ENCODE measurements at places on chromosomes 3 and 15.

DNA sequence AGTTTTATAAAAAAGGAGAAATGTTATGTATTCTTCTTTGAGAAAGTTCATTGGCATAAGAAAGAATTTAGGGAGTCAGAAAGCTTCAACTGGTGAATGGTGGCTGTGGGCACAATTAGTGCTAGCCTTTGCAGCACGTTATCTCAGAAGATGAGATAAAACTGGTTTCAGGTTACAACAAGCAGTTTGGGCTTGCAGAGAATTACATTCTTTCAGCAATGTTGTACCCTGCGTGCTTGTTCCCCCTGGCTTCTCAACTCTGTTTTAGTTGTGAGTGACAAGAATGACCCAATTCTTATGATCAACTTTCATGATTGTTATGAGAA, 31.6 kb upstream of the ACP3 start:
- no peak for DNase-seq

DNA sequence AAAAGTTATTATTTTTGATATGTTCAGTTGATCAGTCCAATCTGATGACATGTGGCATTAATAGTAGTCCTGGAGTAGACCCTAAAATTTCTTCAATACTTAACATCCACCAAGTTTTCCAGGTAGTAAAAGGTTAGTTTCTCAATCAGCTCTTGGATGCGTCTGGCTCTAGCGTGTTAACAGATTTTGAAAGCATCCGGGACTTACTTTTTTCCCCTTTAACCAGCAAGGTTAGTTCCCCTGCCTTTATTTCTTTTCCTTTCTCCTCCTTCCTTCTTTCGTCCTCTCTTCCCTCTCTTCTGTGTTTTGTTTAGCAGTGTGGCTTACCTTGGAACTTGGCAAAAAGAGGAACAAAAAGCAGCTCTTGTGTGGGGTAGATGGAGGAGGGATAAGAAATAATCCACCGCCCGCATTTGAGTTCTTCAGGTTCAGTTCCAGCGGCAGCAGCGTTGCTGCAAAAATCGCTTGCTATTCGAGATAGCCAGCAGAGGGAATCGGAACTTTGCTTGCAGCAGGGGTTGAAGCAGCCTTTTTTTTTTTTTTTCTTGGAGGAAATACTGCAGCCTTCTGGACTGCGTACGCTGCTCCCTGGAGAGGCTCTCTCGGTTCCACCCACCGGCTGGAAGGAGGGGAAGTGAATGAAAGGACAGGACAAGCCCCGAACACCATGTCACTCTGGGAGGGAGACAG, at the start of gene RBMS3:
RBMS3 (plus strand) TSS at position 668 of the 690 bp plus-strand sequence.
- DNase-seq = peak; percentile 86

DNA sequence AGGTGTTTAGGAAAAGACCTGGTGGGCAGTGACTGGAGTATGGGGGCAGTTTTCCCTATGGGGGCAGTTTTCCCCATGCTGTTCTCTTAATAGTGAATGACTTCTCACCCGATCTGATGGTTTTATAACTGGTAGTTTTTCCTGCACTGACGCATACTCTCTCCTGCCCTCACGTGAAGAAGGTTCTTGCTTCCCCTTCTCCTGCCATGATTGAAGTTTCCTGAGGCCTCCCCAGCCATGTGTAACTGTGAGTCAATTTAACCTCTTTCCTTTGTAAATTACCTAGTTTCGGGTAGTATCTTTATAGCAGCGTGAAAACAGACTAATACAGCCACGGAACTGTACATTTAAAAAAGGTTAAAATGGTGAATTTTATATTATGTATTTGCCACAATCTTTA, 25.0 kb upstream of the CHRNB4 start:
- DNase-seq = no peak

DNA sequence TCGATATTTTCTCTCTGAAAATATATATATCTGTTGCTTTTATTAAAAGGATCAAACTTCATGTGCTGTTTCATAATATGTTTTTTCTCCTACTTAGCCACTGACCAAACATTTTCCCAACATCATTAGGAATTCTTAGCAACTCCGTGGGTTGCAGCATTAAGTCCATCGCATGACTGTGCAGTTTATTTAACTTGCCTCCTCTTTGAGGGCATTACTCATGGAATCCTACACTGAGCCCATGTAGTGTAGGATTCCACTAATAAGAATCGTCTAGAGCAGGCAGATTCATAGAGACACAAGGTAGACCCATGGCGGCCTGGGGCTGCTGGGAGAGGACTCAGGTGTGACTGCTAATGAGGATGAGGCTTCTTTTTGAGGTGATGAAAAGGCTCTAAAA, 49.3 kb downstream of the CMTM6 start:
- DNase-seq = no peak

- no peak for DNase-seq
Observed at GRCh38 chr3:82942041-82942440, 1180.6 kb upstream of the GBE1 start.

- DNase-seq = no peak
Observed at GRCh38 chr3:56314842-56315241, 153.4 kb downstream of the ERC2 start.

- no peak for DNase-seq
Observed at GRCh38 chr3:15822281-15822680, 24.5 kb upstream of the ANKRD28 start.

Measured in left renal cortex interstitium (tissue), 4 donors.